Adipocyte (in vitro differentiated cells): ENCODE measurements at places on chromosomes 7 and 10.
A peak's percentile ranks its signal among the peaks of the same experiment; 100 is the strongest.

- DNase-seq = no peak
Measured at GRCh38 chr7:139697056-139697455, 80.7 kb downstream of the HIPK2 start.

DNA sequence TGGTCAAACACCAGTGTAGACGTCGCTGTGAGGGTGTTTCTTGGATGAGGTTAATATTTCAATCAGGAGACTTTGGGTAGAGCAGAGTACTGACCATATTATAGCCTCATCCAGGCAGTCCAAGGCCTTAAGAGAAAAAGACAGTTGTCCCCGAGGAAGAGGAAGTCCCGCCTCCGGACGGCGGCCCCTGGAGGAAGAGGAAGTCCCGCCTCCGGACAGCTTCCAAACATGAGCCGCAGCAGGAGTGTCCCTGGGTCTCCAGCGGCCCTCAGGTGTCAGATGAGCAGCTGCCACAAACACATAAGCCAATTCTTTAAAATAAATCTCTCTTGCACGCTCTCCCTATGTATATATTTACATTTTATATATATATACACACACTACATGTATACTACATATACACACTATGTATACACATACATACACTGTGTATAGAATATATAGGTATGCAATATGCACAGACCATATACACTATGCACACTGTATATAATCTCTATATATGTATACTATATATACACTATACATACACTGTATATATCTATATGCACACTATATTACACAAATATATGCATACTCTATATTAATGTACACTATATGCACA is 37.5 kb downstream of the PWWP2B start:
- DNase-seq = no peak

DNA sequence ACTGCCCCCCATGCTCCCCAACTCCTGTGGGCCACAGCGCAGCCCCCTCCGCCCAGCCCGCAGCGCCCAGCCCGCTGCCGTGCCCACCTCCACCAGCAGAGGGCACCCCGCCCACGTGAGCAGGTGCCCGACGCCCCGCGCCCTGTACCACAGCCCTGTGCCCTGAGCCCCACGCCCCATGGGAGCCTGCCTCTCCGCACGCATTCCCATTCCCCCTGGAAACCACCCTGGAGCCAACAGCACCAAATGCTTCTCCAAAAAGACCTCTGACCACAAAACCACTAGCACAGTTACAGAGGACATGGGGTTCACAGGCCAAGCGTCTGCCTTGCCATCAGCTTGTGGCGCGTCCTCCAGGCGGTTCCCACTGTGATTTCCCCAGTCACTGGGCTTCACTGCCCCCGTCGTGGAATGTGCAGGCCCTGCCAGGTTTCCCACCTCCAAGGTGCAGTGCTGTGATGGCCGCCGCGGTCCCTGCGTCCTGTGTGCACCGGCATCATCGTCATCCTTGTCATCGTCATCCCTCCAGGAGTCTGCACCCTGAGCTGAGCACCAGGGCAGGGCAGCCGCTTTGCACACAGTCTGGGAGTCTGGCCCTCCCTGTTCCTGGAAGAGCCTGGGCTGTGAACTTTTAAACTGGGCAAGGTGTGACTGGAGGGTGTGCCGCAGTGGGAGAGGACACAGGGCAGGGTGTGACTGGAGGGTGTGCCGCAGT is 61.7 kb downstream of the PWWP2B start:
- DNase-seq = peak; percentile 73

DNA sequence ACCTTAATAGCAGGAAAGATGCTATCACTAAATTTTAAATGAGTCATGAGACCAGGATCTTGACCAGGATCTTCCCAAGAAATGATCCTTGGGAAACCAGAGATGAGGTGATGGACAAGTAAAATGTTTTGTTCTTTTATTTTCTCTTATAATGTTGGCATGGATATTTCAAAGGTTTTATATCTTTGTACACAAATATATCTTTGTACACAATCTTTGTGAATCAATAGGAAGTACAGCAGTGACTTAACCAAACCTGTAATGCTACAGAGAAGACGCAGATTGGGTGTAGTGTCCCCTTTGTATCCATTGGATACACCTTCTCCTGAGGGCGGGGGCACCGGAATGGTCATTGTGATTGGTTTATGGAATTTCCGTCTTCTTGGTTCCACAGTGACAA is 180.1 kb upstream of the CCDC6 start:
- no peak for DNase-seq

GRCh38 chr10:103353281-103353680 is 2.3 kb upstream of the PCGF6 start:
- DNase-seq = no peak

- DNase-seq = no peak
Measured at GRCh38 chr10:67933199-67933598, 48.7 kb downstream of the SIRT1 start.

DNA sequence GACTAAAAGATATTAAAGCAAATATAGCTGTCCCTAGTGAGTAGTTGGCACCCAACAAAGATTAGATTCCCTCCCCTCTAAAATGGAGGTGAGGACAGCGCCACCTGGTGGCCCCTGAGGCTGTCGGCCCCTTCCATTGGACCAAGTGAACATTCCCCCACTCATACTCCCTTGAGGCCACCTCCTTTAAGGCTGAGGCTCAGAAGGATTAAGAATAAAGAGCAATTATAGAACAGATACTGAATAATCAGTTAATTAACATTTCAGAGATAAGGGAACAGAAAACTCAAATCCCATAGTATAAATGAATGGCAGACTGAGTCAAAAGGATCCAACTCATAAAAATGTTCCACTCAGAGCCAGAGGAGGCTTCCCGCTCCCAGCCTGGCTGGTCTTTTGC is 130.4 kb upstream of the GHITM start:
- peak; percentile 24 for DNase-seq

DNA sequence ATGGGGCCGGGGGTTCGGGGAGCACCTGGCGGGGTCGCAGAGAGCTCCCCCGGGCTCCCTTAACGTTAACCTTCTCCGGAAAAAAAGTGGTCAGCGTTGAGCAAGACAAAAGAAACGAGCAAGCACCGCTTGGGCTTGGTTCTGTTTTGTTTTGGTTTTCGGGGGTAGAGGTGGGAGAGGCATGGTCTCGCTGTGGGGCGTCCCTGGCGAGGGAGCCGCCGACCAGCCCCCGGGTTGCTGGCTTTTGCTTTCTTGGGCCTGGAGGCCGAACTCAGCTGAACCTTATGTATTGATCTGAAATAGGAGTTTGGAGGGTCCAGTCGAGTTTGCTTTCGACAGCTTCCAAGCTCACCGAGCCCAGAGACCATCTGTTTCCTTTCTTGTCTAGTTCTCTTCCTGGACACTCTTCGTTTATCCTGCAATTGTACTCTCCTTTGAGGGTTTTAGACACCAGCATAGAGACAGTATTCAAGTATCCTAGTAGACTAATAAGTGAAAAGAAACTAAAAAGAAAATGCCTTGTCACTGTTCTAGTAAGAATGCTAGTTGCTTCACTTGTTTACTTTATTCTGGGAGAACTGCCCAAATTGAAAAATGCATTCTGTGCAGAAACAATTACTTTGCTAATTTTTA is 980 bp downstream of the FHIP2A start:
- DNase-seq = peak; percentile 87

DNA sequence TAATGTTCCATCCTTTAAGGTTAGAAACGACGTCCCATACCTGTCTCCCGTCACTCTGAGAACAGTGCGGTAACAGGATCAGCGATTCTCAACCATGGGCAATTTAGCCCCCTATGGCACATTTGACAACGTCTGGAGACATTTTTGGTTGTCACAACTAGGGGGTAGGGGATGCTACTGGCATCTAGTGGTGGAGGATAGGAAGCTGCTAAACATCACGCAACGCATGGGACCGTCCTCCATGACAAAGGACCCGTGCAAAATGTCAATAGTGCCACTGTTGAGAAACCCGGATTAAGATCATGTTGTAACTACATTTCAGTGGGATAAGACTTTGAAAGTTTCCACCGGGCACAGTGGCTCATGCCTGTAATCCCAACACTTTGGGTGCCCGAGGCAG is 5.0 kb upstream of the PAXIP1 start:
- DNase-seq = no peak

GRCh38 chr10:77189075-77189474 is 448.5 kb downstream of the KCNMA1 start:
- DNase-seq = no peak

DNA sequence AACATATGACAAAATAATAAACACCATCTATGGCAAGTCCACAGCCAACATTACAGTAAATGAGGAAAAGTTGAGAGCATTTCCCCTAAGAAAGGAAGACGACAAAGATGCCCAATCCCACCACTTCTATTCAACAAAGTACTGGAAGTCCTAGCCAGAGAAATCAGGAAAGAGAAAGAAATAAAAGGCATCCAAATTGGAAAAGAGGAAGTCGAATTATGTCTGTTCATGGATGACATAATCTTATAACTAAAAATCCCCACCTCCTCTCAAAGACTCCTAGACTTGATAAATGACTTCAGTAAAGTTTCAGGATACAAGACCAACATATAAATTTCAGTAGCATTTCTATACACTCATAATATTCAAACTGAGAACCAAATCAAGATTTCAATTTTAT is 288.5 kb upstream of the POT1 start:
- no peak for DNase-seq

- no peak for DNase-seq
Measured at GRCh38 chr10:93208717-93209464, 135.2 kb downstream of the CYP26A1 start.

GRCh38 chr7:131501422-131501821 is 55.0 kb downstream of the PODXL start:
- peak; percentile 31 for DNase-seq

DNA sequence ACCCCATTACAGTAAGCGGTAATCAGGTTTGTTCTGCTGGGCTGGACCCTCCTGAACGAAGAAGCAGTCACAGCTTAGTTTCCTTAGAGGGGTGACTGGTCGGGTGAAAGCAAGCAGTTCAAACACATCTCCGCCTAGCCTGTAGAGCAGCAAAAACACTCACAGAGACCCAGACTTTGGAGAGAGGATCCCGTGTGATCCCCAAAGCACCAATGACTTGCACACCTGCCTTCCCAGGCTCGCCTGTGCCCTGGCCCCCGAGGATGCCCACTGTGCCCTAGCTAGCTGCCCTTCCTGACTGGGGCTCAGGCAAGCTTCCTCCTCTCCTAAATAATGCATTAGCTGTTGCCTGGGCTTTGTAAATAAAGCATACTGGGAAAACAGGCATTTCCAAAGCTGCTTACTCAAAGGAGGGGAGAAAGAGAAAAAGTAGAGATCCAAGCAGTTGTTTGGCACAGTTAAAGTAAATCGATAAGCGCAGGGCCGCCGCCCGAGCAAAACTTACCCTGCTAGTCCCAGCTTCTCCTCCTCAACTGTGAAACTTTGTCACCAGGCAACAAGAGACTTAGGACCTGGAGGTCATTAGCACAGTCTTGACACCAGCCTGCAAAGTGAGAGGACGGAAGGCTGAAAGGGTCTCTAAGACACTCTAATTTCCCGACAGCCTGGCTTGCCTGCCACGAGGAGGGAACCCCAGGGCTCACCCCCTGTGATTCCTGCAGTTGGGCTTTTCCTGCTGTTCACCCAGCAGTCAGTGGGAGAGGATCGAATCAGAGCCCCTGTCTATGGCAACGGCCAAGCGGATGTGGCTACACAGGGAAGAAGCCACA is 4.8 kb downstream of the LRRC18 start:
- DNase-seq = no peak

- DNase-seq = no peak
Measured at GRCh38 chr10:29839826-29840515, 205.2 kb upstream of the SVIL start.

DNA sequence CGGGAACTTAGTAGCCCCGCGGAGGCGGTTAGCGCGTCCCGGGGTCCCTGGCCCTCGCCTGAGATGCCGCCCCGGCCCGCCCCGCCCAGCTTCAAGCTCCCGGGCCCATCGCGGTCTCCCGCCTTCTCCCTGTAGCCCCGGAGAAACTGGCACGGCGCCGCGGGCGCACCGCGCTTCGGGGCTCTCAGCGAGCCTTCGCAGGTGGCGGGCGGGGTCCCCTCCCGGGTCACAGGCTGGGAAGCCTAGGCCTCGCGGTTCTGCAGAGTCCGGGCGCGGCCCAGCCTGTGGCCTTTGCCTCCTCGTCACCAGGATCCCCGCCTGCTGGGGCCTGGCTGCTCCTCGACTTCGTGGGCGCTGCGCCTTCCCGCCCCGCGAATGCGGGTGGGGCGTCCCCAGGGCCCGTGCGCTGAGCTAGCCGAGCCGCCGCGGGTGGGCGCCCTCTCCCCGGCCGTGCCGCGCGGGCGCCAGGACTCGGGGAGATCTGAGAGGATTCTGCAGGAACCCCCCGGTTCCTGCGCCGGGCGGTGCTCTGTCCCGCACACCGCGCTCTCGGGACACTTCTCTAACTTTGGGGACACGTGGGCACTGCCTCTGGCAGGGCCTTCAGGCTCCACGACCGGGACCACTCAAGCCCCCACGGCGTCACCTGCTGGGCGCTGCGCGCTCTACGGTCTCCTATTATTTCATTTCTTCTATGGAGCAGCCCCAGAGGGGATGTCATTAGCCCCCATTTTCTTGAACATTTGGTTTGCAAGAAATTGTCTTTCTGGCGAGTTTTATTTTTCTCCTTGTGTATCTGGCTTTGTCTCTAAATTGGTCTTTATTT is 682 bp upstream of the RGS10 start:
- peak; percentile 73 for DNase-seq

DNA sequence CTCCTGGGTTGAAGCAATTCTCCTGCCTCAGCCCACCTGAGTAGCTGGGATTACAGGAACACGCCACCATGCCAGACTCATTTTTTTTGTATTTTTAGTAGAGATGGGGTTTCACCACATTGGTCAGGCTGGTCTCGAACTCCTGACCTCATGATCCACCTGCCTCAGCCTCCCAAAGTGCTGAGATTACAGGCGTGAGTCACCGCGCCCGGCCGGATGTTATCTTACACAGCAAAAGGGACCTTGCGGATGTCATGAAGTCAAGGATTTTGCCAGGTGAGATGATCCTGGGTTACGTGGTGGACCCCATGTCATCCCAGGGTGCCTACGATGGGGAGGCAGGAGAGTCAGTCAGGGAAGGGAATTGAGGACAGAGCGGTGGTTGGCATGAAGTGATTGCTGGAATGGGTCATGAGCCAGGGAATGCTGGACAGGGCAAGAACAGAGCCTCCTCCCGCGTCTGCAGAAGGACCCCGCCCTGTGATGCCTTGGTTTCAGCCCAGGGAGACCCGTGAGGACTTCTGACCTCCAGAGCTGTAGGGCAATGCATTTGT is 8.7 kb upstream of the UBE3C start:
- no peak for DNase-seq

DNA sequence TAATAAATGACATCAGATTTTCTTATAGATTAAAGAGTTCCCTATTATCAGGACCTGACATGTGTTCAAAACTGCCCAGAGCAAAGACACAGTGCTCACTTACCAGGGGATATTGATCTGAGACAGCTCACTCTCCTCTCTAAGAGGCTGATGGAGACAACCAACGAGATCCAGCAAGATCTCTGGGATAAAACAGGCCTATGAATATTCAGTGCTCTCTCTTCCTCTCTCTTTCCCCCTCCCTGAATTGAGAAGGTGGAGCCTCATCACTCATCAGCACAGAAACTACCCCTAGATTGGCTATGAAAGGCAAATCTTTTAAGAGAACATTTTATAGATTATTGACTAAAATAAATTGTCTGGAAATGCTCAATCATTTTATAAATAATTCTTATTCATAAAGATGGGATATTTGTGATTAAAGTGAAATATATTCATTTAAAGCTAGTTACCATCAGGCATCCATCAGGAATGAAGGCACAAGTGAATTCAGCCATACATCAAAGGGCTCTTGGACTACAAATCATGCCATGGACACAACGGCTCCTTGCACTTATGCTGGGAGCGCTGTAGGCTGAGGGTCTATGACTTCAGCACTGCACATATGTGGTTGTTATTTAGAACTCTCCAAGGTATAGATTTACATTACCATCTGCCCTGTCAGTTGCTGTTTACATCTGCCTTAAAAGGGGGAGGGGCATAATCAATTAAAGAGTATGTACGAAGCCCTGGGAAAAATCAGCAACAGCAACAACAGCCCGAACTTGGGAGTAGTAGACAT is 3.4 kb upstream of the PPP1R17 start:
- DNase-seq = no peak
